ENCODE measurements at places on chromosomes 2 and 18.

- no peak for DNase-seq
Measured at GRCh38 chr18:23357996-23358594, 95.0 kb upstream of the RIOK3 start.

- peak; percentile 80 for DNase-seq
Measured at GRCh38 chr2:179837408-179837807, 24.0 kb downstream of the ZNF385B start.

DNA sequence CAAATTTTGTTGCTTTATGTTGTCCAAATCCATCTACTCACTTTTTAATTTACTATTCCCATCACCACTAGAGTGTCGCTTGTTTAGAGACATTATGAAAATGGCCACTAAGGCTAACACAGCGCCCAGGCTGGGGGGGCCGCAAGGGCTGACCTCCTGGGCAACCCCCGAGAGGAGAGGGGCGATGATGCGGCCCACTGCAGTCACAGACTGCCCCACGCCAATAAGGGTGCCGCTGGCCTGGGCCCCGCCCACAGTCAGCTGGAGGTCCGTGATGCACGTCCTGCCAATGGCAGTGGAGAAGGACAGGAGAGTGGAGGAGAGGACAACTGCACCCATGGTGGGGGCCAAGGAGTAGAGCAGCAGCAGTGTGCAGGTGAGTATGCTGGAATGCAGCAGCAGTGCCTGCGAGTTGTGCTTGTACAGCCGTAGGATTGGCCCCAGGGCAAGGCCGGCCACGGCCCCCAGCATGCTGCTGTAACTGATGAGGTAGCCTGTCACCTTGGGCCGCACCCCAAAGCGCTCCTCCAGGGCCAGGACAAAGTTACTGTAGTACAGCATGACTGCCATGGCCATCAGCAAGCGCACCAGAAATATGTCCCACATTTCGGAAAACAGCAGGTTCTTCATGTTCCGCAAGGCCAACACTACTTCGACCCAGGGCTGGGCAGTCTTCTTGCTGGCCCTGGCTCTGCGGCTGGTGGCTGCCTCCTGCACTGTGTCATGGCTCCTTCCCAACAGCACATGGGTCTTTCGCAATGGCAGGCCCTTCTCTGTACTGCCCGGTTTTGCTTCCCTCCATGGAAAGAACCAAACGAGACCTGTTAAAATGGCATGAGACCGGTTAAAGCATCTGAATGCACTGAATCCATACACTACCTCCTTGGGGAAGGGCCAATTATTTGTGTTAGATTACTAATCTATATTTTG is 43.2 kb upstream of the TMEM182 start:
- DNase-seq, result no peak

- no peak for DNase-seq
Measured at GRCh38 chr2:96073170-96073775, 38.6 kb upstream of the GPAT2 start.

- DNase-seq, result peak; percentile 50
Measured at GRCh38 chr2:40204268-40204667, 247.6 kb downstream of the SLC8A1 start.

- DNase-seq, result no peak
Measured at GRCh38 chr18:79771446-79772107, 26.2 kb upstream of the KCNG2 start.

- no peak for DNase-seq
Measured at GRCh38 chr2:49044350-49045079, 109.8 kb downstream of the FSHR start.

- no peak for DNase-seq
Measured at GRCh38 chr2:10237392-10238321, 65.0 kb upstream of the HPCAL1 start.

DNA sequence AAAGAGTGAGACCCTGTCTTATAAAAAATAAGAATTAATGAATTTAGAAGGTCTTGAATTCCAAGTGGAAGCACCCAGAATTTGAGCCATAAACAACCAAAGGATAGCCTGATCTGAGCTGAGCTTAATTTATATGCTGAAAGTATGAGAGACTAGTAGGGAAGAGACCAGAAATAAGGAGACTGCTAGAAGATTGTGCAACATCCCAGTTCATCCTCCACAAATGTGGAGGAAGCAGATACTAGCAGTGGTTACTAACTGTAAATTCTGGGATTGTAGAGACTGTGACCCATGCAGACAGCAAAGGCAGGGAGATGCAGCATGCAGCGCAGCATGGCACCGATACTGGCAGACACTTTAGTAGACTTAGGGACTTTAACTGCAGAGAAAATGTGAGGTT is 1.5 kb upstream of the SULT1C2 start:
- DNase-seq, result no peak

GRCh38 chr2:169715379-169716237 is 18.0 kb upstream of the KLHL23 start:
- peak; percentile 18 for DNase-seq

GRCh38 chr2:64836566-64836965 is 152.6 kb upstream of the SLC1A4 start:
- DNase-seq, result no peak

DNA sequence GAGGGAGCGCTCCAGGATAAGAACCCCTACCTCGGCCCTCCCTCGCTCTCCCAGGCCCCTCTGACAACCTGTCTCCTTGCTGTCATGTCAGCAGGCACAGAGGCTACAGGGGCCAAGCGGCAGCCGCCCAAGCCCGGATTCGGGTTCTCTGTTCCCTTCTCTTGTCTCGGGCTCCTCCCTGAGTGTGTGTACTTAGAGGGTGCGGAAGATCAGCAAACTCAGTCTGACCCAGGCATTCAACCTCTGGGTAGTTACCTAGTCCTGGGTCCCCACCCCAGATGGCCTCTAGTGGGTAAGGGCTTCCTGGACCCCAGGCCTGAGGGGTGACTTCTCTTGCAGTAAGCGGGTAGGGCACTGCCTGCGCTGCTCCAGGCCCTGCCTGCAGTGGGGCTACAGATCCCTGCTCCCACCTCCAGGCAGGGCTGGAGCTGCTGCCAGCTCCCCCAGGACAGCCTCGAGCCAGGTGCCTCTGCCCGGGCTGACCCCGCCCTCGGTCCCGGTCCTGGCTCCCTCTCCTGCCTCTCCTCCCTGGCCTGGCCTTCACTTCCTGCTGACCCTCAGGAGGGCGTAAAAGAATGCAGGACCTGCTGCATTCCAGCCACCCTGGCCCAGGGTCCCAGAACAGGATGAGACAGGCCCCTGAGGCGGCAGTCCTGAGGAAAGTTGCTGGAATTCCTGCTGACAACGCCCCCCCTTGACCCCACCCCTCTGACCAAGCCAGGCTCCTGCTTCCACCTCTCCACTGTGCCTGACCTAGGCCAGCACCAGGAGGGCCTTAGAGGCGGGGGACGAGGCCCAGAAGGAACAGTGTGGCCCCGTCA is 22.0 kb downstream of the GPC1 start:
- DNase-seq, result no peak

- DNase-seq, result no peak
Measured at GRCh38 chr2:182625814-182626213, 90.2 kb upstream of the DNAJC10 start.

DNA sequence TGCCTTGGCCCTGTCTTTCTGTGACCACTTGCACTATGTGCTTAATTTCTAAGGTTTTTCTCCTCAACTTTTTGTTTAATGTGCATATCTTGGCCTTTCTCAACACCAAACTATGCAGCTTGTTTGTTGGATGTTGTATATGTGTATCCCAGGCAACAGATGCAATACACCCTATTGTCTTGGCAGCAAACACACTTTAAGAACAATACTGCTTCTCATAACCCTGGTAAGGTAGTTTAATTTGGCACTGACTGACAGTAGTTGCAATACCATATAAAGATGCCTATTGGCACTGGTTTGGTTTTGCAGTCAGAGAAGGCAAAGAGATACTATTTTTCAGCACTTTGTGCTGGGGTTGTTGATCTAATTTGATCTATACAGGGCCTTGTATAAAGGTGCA is 360.7 kb upstream of the CWC22 start:
- peak; percentile 22 for DNase-seq

- peak; percentile 87 for DNase-seq
Measured at GRCh38 chr2:169573160-169573973, at the start of gene FASTKD1. Gene FASTKD1, minus strand, starts transcription at chr2:169573865. Its CDS starts 1,836 bp downstream, at chr2:169572029.

DNA sequence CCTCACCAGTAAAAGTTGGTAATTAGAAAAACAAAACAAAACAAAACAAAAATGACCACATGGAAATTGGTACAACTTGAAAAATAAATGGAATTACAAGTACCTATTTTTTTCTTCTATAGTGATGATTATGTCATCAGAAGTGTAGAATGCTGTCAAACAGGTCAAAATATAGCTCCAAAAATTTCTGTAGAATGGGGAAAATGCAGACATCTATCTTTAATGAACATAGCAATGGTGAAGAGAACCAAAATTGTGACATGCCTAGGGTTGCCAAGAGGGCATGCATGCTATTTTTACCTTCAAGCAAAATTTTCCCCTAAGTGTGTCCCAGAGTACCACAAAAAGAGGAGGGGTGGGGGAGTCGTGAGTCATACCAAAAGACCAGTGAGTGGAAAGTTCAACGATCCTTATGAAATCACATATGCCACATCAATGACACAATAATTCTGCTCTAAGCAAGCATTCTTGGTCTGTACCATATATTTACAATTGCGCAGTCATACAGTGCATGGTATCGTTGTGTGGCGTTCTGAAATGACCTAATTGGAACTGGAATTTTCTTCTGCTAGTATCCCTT is 1436.4 kb downstream of the SUCLG1 start:
- no peak for DNase-seq

- no peak for DNase-seq
Measured at GRCh38 chr2:141767691-141768090, 363.1 kb downstream of the LRP1B start.

GRCh38 chr2:224612578-224612977 is 27.4 kb upstream of the CUL3 start:
- peak; percentile 4 for DNase-seq

DNA sequence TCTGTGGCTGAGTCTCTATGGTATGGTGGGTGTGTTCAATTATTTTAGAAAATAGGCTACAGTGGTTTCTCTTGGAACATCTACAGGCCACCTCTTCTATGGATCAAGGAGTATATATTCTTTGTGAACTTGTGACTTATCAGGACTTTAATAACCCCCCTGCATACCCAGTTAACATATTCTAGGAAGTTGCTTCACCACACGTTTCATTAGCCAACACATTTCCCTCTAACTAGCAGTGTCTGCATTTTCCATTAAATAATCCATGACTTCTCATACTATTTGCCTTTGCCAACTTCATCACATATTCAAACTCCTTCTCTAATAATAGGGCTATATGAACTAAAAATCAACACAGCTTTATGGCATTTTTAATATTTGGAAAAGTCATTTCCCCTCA is 187.6 kb upstream of the ARL4C start:
- DNase-seq, result no peak

DNA sequence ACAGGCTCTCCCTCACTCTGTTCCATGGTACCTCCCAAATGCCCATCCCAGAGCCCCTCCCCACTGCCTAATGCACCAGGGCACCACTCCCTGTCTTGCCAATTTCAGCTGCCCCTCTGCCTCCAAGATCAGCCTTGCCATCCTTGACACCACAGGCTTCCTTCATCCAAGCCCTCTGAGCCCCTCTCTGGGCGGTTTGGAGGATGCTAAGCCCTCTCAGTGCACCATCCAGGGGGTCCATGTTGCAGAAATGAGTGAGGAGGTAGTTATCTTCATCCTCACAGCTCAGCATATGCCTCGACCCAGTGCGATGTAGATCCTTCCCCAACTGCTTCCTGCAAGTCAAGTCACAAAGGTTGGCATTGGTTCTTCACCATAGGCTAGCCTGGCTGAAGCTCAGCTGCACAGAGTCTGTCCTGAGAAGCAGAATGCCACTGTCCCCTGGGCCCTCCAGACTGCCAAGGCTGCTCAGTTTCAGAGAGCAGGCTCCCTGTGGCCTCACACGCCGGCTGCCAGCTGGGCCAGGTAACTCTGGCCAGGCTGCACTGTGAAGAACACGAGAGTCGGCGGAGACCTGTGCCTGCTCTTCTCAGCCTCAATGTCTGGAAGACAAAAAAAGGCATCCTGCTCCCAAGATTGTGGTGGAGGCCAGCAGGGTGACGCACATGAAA is 9.9 kb upstream of the MAP3K2 start:
- no peak for DNase-seq

DNA sequence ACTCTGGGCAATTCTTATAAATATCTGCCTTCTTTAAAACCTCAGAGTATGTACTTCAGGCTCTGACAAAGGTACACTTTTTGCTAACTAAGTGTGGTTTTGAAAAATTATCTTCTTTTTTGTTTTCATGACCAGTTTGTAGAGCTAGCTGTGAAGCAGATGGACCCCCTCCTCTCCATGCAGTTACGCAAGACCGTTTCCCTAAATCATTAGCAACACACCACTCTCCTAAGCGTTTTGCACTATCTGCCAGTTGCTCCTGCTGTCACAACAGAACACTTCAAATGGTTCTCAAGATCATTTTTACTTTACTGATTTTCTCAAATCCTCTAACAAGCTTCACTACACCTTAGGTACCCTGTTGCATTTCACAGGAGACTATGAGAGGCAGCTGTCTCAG is 53.3 kb downstream of the GULP1 start:
- DNase-seq, result no peak

DNA sequence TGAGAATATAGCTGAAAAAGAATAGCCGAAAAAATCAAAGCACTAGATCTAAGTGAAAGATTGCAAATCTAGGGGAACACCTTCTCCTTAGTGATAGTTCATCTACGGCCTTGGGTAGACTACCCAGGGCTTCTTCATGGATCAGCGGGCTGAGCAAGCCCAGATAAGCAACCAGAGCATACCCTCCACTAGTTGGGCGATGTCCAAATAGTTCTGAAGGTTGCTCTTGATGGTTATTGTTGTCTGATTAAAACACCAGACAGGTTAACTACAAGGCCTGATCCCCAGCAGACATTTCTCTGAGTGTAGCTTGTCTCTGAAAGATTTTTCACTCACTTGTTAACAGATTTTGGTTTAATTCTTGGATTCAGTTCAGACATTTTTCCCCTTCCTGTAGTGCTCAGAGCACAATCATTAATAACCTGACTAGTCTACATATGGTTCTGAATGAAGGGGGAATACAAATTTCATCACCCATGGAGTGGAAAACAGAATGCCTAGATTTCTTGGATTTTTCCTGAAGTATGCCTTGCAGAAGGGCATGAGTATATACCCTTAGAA is 99.6 kb downstream of the BABAM2 start:
- peak; percentile 25 for DNase-seq

DNA sequence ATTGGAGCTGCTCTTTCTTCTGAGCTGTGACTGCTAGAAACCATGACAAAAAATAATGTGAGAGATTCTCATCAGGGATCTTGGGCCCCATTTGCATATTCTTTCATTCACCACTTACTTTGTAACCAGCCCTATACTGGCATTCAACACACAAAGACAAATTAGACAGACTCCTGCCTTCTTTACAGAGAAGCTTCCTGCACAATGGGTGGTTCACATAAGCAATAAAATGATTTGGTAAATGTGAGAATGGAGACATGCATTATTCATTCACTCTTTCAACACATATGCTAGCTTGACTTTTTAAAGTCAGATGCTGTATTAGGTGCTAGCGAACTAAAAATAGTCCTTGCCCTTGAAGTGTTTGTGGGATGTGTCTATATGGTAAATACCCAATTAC is 174.4 kb downstream of the NCKAP5 start:
- no peak for DNase-seq

DNA sequence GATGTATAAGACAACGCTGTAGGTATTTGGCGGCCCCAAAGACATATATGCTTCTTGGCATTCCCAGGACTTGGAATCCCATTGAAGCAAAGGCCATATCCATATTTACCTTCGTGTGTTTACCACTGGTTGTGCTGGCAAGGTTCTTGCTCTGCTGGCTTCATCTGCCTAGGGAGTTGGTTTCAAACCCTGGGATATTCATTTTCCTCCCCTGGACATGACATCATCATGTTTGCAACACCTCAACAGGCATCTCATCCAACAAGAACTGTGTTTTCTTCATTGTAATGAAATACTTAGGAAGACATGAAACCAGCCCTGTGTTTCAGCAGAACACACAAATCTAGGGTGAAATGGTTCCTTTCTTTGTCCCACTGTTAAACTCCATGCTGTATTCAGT is 77.9 kb upstream of the PHLPP1 start:
- no peak for DNase-seq
